ENCODE measurements at places on chromosomes 16 and 17.

GRCh38 chr16:9275377-9275776 lies 183.9 kb downstream of the HAPSTR1 start:
- no peak for DNase-seq

GRCh38 chr17:82781894-82782274 lies 30.0 kb downstream of the TBCD start:
- peak; percentile 72 for DNase-seq

- DNase-seq = no peak
These were observed 38.6 kb downstream of the LITAFD start for GRCh38 chr16:8920645-8921346.

DNA sequence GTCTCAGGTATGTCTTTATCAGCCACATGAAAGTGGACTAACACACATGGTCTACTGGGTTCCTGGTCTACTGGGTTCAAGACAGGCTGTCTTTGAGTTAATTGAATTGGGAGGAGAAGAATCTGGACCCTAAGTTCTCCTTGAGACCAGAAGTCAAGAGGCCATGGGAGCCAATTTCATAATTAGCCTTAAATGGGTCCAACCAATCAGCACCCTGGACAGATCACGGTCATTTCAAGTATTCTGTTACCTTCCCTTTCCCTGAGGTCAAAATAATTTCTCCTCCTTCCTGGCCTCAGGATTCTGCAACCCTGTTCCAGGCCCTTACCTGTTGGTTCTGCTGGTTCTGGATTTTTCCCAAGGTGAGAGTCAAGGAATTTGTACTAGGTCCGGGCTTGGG lies 23.8 kb downstream of the OSBPL7 start:
- DNase-seq = no peak

GRCh38 chr17:66945147-66945835 lies 19.2 kb upstream of the CACNG4 start:
- DNase-seq = no peak

DNA sequence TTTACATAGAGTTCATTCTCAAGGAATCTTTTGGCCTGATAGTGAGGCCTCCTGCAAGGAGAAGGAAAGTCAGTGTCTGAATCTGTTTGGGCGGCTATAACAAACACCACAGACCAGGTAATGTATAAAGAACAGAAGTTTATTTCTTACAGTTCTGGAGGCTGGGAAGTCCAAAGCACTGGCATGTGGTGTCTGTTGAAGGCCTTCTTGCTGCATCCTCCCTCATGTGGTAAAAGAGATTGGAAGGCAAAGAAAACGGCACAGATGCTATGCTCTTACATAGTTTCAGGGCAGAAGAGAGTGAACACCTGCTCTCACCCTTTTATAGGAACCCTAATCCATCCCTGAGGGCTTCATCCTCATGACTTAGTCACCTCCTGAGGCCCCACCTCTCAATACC lies 31.2 kb upstream of the DNAJA2 start:
- no peak for DNase-seq

- DNase-seq = no peak
These were observed 34.1 kb upstream of the SLC38A10 start for GRCh38 chr17:81328978-81329926.

- DNase-seq = no peak
These were observed 12.0 kb upstream of the KRT23 start for GRCh38 chr17:40949418-40949817.

GRCh38 chr16:77949445-77949844 lies 72.9 kb upstream of the CLEC3A start:
- DNase-seq = no peak

DNA sequence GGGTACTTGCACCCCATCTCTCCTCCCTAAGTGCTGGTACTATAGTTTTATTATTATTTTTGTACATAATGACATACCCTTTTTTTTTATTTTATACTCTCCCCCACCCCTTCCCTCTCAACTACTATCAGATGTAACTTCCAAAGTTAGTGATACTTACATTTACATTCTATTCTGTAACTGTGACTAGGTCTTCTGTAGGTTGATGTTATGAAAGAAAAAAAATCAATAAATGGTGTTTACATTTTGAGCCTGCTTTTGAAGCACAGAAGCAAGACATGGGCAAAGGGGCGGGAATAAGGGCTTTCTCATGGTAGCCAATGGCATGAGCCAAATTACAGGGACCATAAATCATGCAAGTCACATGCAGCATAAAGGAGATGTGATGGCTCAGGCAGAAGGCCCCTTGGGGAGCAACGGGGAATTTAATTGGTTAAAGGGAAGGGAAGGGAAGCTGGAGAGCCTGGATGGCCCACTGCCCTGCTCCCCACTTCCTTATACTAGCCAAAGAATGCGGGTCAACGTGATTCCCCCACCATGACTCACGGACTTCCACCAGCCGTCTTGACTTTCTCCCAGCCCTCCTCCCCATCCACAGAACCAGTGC lies 2.4 kb upstream of the ACSF2 start:
- no peak for DNase-seq

- no peak for DNase-seq
These were observed 82.3 kb downstream of the RPA1 start for GRCh38 chr17:1912146-1912545.

DNA sequence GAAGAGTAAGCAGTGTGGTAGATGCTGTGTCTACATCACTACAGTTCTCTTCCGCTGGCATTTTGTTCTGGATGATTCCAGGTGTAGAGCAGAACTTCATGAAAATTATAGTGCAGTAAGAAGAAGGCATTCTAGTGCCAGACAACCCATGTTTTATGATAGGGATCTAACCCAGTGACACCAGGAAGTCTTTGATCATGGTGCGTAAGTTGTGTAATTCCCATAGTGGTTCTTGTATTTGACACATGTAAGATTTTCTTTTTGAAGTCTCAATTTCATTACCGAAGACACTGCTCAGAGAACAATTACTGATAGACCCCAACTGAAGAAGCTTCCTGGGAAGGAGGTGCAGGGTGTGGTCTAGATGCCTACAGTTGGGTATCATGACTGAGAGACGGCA lies 356.9 kb downstream of the CA10 start:
- DNase-seq = no peak

- DNase-seq = no peak
These were observed 6.0 kb downstream of the SREBF1 start for GRCh38 chr17:17830740-17831207.

DNA sequence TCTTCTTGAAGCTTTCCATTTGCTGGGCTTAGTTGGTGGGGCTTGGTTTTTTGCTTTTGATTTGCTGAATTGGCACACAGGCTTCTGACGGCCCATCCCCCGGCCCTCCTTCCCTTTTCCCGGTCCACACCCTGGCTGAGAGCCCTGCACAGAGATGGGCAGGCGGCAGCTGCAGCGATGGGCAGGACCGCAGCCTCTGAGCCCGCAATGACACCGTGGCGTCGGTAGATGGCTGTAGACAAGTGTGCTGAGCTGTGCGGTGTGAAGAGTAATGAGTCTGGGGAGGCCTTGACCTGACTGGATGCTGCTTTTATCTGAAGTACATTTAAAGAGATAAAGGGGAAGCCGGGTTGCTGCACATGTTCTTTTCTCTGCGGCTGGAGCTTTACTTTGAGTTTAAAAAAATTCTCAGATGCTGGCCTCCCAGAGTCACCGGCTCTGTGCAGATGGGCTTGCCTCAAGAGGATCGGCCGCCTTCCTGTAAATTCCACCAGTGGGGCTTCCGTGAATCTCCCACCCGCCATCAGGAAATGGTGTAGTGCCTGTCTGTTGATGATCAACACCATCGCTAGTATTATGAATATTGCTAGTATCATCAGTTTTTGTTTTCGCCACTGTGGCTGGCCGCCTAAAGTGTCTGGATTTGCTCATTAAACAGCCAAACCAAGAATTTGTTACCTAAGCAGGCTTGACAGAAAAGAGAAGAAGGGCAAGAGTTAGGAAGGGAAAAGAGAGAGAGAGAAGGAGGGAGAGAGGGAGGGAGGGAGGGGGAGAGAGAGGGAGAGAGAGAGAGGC lies 245.6 kb upstream of the RBFOX1 start:
- peak; percentile 0 for DNase-seq

DNA sequence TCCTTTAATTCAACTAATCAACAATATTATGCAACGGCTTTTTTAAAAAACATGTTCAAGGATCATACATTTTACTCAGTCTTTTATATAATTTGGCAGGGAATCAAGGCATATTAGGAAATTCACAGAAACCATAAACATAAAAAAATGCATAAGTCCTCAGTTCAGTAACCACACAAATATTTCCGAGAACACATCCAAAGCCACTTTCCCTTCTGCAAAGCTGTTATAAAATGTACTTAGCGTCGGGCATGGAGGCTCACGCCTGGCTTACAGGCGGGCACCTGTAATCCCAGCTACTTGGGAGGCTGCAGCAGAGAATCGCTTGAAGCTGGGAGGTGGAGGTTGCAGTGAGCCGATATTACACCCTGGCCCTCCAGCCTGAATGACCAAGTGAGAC lies 9.7 kb upstream of the ZC3H7A start:
- no peak for DNase-seq

DNA sequence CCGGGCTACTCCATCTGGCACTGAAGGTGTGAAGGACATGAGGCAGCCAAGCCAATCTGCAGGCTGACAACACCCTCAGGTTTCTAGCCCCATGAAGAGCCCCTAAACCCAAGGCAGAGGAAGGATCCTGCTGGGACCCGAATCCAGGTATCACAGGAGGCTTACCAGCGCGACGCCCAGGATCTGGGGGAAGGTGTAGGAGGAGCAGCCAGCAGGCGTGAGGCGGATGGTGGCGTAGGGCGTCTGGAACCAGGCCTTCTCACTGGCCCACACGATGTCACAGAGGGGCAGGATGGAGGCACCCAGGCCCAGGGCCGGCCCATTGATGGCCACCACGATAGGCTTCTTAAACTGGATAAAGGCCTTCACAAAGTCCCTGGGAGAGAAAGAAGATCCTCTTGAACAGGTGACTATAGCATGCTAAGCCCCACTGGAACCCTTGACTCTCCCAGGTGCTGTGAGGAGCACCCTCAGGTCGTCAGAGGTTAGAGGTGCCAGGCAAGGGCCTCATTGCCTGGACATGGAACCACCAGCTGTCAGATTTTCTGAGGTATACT lies 71.7 kb downstream of the DYNLRB2 start:
- DNase-seq = no peak

- no peak for DNase-seq
These were observed at the start of gene MYO15B for GRCh38 chr17:75587675-75588595. Gene MYO15B, plus strand, starts transcription at chr17:75587800. Its CDS starts 258 bp downstream, at chr17:75588058.

- no peak for DNase-seq
These were observed 3.1 kb downstream of the RAB37 start for GRCh38 chr17:74740173-74740572.

GRCh38 chr17:74514632-74515334 lies 16.5 kb downstream of the CD300LB start:
- no peak for DNase-seq

DNA sequence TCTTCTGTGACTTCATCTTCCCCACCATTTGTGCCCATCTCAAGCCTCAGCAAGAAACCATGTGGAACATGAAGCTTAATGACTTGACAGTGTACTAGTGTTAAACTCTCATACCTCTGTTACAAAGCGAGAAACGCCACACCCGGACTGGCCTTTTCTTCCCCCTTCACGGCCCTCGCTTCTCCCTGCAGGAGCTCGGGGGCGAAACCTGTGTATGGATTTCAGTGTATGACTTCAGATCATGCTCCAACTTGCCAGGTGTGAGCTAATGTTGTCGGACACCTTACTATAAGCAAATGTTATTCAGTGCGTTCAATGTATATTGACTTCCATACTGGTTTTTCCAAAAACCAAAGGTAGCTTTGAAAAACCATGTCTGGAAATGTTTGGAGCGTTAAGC lies 20.1 kb upstream of the SLC5A11 start:
- no peak for DNase-seq

- DNase-seq = no peak
These were observed 281.4 kb upstream of the DYNLRB2 start for GRCh38 chr16:80259290-80259805.

DNA sequence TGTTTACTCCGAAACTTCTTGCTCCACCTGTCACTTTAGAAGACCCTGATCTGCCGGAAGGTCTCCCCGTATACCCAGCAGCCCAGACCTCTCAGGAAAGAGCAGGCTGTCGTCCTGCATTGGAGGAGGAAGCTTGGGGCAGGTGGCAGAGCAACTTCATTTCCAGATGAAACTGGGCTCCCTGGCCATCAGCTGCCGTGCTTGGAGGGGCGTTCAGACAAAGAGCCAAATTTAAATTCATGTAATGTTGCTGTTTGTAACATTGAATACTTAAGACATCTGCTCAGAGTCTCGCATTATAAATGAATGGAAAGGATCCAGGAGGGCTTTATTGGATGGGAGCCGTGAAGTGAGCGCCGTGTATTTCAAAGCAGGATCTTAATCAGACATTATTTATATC lies 628.5 kb downstream of the MAF start:
- DNase-seq = no peak

GRCh38 chr16:47069313-47069712 lies 74.4 kb downstream of the NETO2 start:
- DNase-seq = no peak

DNA sequence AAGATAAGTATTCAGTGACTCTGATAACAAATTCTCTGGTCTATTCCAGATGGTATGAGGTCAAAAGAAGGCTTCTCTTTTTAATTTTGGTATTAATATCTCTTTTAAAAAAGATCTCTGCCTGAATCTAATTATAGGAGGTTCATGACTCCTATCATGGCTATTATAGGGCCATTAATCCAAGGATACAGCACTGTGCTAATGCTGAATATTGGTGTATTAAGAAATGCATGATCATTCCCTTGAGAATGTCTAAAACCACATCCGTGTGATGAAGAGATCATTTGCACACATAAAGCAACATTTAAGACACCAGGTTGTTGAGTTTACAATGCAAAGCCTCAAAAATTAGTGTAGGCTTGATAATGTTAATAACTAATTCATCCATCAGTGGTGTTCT lies 160.4 kb upstream of the MON1B start:
- no peak for DNase-seq

DNA sequence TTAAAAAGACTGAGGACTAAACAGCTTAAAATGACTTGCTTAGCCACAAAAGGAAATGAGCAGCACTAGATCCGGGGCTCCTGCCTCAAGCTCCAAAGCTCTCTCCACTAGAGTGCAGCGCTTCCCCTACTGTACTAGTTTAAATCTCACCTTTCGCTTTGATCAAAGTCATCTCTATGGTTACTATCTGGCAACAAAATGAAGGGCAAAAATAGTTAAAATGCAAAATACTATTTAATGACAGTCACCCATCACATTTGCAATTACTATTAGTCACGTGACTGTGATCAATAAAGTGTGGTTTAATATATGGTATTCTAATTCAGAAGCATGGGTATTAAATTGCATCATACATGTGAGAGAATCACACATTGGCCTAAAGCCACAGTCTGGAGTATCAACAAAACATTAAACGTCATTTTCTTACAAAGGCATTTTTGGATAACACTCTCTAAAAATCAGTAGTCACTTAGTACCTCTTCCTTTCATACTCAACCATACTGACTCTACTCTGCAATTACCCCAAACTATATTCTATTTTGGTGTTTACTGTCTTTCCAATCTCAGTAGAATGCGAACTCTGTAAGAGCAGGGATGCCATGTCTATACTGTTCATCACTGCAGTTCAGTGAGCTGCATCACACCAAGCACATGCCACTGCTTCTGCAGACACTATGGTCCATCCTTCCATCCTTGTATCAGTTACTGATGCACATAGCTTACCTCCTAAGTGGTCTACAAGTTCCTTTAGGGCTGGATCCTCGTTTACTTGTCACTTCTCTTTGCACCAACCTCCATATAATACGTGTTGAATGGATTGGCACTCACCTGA lies 6.2 kb downstream of the PSMD12 start:
- DNase-seq = no peak

Data from anterior cingulate cortex (tissue), 58 donors.